ENCODE measurements at places on chromosomes 5 and 9. TPM values are rescaled to one million over a fixed set of nuclear protein-coding genes. Genes with fewer than 3 reads are reported as not detected.

The C9 gene
- 0.05 TPM for total RNA-seq

The KCNN2 gene
- total RNA-seq: not detected

The LTC4S gene
- total RNA-seq: 0.69 TPM

The AJM1 gene
- 7.2 TPM for total RNA-seq

The RNF208 gene
- total RNA-seq: 11.5 TPM

The MYMK gene
- total RNA-seq: not detected

The TIMD4 gene
- not detected for total RNA-seq

All from Panc1 (cell line).